ENCODE measurements at places on chromosomes 6 and 20.
A peak's percentile ranks its signal among the peaks of the same experiment; 100 is the strongest.

GRCh38 chr6:140572129-140572528 is 1197.7 kb upstream of the CITED2 start:
- H3K4me3 ChIP-seq: no peak overlapping the region
- peaks cover 5% of the 10 kb centered on the region for H3K27me3 ChIP-seq
- no peak for DNase-seq
- H3K4me1 ChIP-seq: peaks cover 23% of the 10 kb centered on the region
- H3K27ac ChIP-seq: peak overlapping the region; percentile 70

- no peak overlapping the region for H3K4me3 ChIP-seq
- peaks cover 31% of the 10 kb centered on the region for H3K27me3 ChIP-seq
- DNase-seq: no peak
- no peak overlapping the region for H3K27ac ChIP-seq
- H3K4me1 ChIP-seq: no peaks in the 10 kb centered on the region
- H3K36me3 ChIP-seq: no peaks in the 10 kb centered on the region
These were observed 32.1 kb upstream of the IYD start for GRCh38 chr6:150336708-150337107.

DNA sequence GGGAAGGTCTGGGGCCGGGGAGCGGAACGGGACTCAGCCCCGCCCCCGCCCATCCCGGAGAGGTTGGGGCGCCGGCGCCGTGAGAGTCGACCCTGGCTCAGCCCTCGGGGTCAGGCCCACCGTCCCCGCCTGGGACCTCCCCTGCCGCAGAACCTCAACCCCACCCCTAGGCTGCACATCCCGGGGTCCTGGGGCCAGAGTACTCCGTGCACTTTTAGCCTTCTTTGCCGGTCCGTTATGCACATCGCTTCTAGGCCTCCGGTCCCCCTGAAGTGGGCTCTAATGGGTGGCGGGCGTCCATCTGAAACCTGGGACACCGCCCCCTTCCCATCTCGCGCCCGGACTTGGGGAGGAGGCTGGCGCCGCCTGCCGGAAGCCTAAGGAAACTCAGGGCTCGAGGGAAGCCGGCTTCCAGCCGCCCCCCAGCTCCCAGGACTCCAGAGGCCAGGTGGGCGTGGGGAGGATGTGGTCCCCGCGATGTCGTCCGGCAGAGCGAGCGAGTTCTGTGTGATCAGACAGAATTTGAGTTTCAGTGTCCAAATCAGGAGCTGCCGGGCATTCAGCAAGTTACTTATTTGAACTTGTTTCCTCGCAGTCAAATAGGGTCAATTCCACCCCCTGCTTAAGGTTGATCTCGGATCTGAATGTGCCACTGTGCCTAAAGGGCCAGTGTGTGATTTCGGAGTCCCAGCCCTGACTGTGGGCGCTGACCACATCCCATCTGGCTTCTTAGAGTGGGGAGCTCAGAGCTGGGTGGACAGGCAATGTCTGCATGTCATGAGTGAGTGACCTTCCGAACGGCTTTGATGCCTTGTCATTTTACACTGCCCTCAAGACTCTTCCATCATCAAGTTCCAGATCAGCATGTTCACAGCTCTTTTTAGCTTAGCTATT is 47.6 kb downstream of the CPXM1 start:
- H3K27ac ChIP-seq: no peak overlapping the region
- H3K27me3 ChIP-seq: peaks cover 54% of the 10 kb centered on the region
- no peaks in the 10 kb centered on the region for H3K36me3 ChIP-seq
- peak; percentile 31 for DNase-seq
- peaks cover 16% of the 10 kb centered on the region for H3K4me1 ChIP-seq

DNA sequence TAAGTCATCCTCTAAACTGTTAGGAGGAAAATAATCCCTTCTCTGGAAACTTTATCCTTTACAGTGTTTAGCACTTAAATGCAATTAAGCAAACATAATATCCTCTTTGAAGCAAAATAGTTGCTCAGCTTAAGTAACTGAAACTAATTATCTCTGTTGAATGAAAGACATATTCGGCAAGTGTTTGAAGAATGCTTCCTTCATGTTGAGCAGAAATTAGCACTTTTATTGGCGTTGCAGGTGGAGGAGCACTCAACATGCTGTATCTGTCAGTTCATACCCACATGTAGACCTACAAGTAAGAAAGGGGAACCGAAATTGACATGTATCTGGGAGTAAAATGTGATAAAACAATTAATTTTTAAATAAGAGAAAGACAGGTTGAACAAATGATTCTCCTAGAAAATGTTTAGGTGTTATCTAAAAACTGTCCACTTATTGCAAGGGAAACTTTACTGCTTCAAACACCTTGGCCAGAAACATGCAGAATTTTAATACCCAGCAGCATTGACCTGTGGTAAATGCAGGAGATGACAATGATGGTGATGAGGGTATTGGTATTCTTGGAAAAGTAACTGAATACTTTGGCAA is 987.0 kb upstream of the MAP3K7 start:
- H3K4me1 ChIP-seq: no peaks in the 10 kb centered on the region
- H3K4me3 ChIP-seq: no peak overlapping the region
- no peak overlapping the region for H3K27ac ChIP-seq

GRCh38 chr20:9112541-9113515 is 43.9 kb downstream of the PLCB4 start:
- no peak overlapping the region for H3K4me3 ChIP-seq
- H3K27me3 ChIP-seq: no peaks in the 10 kb centered on the region

All from activated T-helper 2 cell treated with anti-CD3 and anti-CD28 coated beads, Interferon-gamma antibody, Interleukin-2, Interleukin-4, amounts not matched to agents 10 μg/mL and 5 μg/mL and 100 μg/mL, durations not matched to agents 14 hours and 24 hours and 36 hours (primary cell).